Right ventricle myocardium superior (tissue), 1 donor: ENCODE measurements at places on chromosomes 12 and 14. TPM values are rescaled to one million over a fixed set of nuclear protein-coding genes. Genes with fewer than 3 reads are reported as not detected.

The PROX2 gene
- total RNA-seq, result not detected

The APOLD1 gene
- total RNA-seq, result 18.8 TPM

The RFX4 gene
- total RNA-seq, result not detected

The AKAP5 gene
- total RNA-seq, result 0.16 TPM

The CHGA gene
- not detected for total RNA-seq

The SLC25A47 gene
- total RNA-seq, result not detected

DNA sequence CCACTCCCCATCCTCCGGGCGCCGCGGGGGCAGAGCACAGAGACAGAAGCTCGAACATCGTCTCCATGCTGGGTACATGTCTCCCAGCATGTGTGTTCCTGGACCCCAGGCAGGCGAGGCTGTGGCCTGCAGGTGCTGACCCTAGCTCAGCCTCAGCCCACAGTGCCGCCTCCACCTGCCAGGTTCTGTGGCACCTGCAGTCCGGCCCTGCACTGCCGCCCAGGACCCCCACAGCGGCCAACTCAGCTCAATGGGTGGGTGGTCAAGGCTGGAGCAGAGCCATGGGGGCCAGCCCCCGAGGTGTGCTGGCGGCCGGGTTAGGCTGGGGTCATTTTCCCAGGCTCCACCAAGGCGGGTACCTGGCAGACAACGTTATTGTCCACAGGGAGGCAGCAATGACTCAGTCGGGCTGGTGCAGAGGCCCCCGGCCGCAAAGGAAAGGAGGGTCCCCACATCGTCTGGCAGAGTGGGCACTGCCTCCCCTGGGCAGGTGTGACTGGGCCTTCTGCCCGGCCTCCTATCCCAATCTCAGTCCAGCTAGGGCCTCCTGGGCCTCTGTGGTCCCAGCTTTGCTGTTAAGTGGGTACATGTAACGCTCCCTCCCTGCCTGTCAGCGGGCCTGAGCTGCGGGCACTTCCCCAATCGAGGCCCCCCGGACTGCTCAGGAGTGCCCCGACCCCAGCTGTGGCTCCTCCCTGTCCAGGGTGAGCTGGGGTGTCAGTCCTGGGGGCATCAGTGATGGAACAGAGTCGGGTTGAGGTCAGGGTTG is 20.2 kb upstream of the NUDT14 start:
- no peak for DNase-seq

GRCh38 chr12:62604871-62605270 is 138.2 kb downstream of the MON2 start:
- DNase-seq, result no peak

- DNase-seq, result no peak
Observed at GRCh38 chr14:58177125-58177524, 22.8 kb upstream of the ACTR10 start.

DNA sequence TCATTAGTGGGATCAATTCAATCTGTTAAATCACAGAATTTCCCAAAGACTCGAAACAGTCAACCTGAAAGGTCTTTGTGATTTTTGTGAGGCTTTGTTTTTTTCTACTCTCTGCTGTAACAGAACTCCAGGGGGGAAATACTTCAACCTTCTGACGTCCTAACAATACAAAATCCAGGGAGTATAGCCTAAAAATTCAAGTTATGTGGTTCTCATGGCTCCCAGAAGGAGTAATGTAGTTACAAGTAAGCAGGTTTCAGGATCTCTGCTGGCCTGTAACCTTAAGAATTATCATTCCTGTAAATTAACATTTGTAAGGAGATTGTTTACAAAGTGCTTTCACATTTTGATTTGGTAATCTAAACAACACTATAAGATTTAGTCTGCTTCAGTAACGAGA is 39.9 kb downstream of the VEZT start:
- DNase-seq, result no peak

- no peak for DNase-seq
Observed at GRCh38 chr12:50574601-50575348, 70.0 kb downstream of the DIP2B start.

DNA sequence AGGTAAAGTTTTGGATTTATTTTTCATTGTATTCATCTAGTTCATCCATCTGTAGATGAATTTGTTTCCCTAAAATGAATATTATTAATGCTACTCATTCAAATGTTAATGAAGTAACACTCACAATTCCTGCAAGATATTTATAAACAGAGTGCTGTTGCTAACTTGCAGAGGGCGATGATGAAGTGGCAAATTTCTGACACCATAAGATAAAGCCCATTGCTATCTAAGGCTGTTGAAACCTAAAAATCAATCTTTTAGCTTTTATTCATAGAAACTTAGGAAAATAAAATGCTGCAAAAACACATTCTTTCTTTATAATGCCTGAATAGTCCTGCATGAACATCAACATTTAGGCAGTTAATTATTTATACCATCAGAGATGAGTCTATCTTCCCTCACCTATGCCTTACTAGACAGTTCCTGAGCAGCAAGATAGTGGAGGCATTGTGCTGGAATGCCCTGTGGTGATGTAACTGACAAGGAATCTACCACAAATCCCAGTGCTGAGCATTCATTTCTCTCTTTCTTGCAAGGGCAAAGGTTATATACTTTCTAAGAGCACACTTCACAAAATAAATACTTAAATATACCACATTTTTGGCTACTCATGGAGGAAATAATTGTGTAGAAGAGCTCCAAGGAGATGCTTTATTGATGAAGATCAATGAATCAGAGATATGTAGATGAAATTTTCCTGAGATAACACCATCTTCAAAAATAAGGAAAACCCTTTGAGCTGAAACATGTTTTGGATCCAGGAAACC is 57.6 kb downstream of the LMNTD1 start:
- DNase-seq, result no peak

DNA sequence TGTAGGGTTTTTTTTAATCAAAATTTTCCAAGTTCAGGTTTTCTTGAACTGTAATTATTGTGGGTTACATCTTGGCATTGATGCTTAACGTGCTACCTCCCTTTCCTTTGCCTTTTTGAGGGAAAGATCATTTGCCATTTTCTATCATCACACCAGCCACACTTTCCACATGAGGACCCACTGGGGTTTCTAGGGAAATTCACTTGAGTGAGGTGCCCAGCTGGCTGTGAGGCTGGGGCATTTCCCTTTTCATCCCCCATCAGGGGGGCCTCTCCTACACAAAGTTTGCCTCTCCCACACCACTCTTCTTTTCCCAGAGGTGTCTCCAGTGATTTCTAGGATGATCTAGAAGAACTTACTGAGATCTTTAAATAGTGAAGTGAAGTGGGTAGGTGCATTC is 335.7 kb downstream of the BMP4 start:
- no peak for DNase-seq

- no peak for DNase-seq
Observed at GRCh38 chr12:92139634-92140150, 6.0 kb downstream of the BTG1 start.

- no peak for DNase-seq
Observed at GRCh38 chr12:114096461-114096860, 130.3 kb upstream of the RBM19 start.

GRCh38 chr12:76685246-76685678 is 78.7 kb upstream of the ZDHHC17 start:
- DNase-seq, result peak; percentile 54

GRCh38 chr14:22304326-22304725 is 284.7 kb downstream of the DAD1 start:
- no peak for DNase-seq

DNA sequence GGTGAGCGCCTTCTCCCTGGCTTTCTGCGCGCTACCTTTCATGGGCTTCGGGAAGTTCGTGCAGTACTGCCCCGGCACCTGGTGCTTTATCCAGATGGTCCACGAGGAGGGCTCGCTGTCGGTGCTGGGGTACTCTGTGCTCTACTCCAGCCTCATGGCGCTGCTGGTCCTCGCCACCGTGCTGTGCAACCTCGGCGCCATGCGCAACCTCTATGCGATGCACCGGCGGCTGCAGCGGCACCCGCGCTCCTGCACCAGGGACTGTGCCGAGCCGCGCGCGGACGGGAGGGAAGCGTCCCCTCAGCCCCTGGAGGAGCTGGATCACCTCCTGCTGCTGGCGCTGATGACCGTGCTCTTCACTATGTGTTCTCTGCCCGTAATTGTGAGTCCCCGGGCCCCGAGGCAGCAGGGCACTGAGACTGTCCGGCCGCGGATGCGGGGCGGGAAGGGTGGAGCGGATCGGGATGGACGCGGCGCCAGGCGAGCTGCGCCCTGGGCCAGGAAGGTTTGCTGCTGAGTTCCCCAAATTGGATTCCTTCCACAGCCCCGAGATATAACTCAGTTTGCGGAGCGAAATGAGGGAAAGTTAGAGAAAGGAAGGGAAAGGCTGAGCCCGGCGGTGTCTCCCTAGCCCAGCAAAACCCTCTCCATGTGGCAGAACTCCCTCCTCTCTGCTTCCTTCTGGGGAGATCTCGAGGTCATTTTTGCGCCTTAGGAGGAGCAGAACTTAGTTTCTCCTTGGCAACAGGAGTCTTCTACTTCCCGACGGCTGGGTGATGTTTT is 972 bp downstream of the PTGDR start:
- DNase-seq, result peak; percentile 45

DNA sequence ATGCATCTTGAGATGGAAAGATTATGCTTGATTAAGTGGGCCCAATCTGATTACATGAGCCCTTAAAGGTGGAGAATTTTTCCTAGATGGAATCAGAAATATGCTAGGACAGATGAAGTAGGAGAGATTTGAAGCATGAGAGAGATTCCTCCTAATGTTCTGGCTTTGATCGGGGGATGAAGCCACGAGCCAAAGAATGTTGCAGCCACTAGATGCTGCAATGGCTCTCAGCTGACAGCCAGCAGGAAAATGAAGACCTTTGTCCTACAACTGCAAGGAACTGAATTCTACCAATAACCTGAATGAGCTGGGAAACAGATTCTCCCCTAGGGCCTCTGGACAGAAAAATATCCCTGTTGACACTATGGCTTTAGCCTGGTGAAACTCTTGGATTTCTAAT is 82.6 kb upstream of the ATP2B1 start:
- no peak for DNase-seq

GRCh38 chr12:90086281-90086680 is 377.6 kb upstream of the ATP2B1 start:
- DNase-seq, result no peak

DNA sequence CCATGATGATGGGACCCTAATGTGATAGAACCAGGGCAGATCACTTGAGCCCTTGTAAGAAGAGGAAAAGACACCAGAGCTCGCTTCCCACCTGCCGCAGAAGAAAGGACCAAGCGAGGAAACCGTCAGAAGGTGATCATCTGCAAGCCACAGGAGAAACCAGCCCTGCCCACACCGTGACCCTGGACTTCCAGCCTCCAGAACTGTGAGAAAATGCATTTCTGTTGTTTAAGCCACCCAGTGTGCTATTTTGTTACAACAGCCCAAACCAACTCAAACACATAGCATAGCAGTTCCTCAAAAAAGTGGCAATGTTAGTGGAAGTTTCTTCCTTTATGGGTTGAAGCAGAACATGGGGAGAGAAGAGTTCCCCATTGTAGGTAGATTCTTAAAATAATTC is 107.9 kb upstream of the BCL2L14 start:
- no peak for DNase-seq

DNA sequence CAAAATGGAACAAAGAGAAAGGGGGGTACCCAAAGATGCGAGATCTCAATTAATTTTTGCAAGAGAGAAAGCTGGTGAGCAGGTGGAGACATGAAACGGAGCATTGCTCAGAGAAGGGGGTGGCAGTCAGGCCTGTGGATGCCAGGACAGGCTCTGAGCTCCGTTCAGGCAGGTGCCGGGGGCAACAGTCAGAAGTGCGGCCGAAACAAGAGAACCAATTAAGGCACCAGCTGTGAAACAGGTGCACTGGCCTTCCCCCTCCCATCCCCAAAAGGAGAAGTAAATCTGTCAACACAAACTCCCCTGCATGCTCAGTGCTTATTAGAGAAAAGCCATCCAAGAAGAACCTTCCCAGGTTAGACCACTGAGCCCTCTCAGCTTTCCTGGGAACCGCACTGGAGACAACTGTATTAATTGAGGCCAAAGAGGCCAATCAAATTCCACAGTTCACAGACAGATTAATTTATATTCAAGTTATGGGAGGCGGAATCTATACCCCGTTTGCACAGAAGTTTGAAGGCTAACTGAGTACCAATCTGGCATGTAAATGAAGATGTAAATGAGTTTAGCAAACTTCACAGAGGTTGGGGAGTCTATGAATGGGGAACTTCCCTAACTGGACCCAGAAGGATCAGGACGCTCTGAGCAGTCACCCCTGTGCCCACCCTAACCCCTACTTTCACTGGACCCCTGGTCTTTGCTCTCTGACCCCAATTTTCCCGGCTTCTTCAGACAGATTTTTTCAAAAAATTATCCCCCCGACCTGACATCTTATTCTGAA is 20.9 kb downstream of the OAS2 start:
- DNase-seq, result no peak

DNA sequence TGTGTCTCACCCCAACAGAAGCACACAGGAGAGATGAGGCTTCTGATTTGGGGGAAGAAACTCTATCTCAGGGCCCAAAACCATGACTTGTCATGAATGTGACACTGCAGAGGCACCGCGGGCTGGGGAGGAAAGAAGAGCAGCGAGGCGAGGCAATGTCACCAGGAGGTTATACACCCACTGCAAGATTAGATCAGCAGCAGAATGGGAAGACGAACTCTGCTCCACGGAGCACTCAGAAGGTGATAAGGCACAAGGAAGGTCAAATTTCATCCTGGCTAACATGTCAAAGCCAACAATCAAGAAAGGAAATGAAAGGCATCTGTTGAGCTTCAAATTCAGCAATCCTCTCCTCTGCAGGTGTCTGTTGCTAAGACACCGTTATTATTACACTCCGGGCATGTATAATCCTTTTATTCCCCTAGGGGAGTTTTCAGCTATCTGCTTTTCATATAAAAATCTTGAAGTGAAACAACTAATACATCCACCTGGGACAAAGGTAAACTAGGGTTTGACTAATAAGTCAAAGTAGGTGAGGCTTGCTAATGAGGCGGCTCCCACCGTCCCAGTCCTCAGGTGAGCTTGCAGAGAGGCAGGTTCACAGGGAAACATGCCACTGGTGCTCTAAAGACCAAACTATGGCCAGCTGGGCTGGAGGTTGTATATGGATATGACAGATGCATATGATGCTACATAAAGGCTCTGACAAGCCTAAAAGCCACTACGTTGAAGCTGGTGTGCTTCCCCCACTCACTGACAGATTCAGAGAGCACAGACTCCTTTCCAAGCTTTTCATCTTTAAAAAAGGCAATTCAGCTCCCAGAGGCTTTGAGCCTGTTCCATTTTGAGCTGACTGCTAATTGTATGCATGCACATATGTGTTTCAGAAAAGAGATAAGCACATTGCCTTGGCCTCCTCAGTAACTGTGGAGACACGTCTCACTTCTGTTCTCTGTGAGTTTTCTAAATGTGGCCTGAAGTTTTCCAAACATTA is 221.2 kb downstream of the NELL2 start:
- DNase-seq, result no peak

DNA sequence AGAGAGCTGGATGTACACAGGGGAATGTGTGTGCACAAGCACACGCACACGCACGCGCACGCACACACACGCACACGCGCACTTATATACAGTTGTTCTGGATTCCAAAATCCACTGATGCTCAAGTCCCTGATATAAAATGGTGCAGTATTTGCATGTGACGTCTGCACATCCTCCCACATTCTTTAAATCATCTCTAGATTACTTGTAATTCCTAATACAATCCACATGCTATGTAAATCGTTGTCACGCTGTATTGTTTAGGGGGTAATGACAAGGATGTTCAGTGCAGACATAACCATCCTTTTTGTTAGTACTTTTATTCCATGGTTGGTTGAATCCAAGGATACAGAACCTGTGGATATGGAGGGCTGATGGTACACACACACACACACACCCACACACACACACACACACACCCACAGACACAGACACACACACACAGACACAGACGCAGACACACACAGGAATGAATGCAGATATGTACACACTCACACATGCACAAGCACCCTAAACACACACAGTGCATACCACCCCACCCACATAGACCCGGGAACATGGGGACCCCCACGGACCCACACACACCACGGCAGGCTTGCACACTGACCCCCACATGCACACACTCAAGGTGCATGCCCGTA is 188.5 kb upstream of the PRMT8 start:
- no peak for DNase-seq
